Epithelial cell of alveolus of lung (primary cell): ENCODE measurements at places on chromosomes 5 and 9. TPM values are rescaled to one million over a fixed set of nuclear protein-coding genes. Genes with fewer than 3 reads are reported as not detected.

The GCNT1 gene
- total RNA-seq = 3.5 and 20.0 TPM in 2 replicates

The SPATA31A3 gene
- not detected in 2 replicates for total RNA-seq

The HMCN2 gene
- not detected in 2 replicates for total RNA-seq

The CCDC69 gene
- total RNA-seq = 3.5 and 13.6 TPM in 2 replicates

The SLCO6A1 gene
- total RNA-seq = not detected in 2 replicates

The GPR150 gene
- 0.80 and 1.0 TPM in 2 replicates for total RNA-seq

The PCDHGA10 gene
- total RNA-seq = 3.4 and 11.8 TPM in 2 replicates

The POU5F2 gene
- total RNA-seq = 0.13 and 0.64 TPM in 2 replicates

The ARID3C gene
- 0.13 TPM in 1 of 2 replicates, not detected in the other for total RNA-seq

The TEX48 gene
- total RNA-seq = not detected in 2 replicates

The PCDHB3 gene
- 0.13 and 0.16 TPM in 2 replicates for total RNA-seq

The SLC6A18 gene
- total RNA-seq = not detected in 2 replicates

The CAMK4 gene
- 3.9 and 7.3 TPM in 2 replicates for total RNA-seq

The RGS7BP gene
- total RNA-seq = under 0.01 TPM in 1 of 2 replicates, not detected in the other

The IFNK gene
- total RNA-seq = not detected in 2 replicates

The LHX2 gene
- not detected in 2 replicates for total RNA-seq

The BTNL9 gene
- total RNA-seq = not detected in 2 replicates

The SLIT3 gene
- total RNA-seq = 1.4 and 3.4 TPM in 2 replicates

The TOMM5 gene
- total RNA-seq = 70.5 and 183 TPM in 2 replicates

The DCAF12 gene
- 20.0 and 26.6 TPM in 2 replicates for total RNA-seq

The C5orf52 gene
- not detected in 2 replicates for total RNA-seq

The CDX1 gene
- 0.78 TPM in 1 of 2 replicates, not detected in the other for total RNA-seq

The TAL2 gene
- total RNA-seq = not detected in 2 replicates

The ZNF622 gene
- total RNA-seq = 31.3 and 35.0 TPM in 2 replicates

The GAS1 gene
- total RNA-seq = 8.5 and 16.1 TPM in 2 replicates

The SCGB3A1 gene
- 1.0 TPM in 1 of 2 replicates, not detected in the other for total RNA-seq

The SLC2A6 gene
- 3.5 and 28.6 TPM in 2 replicates for total RNA-seq

The HEMGN gene
- not detected in 2 replicates for total RNA-seq

The TNFSF8 gene
- total RNA-seq = not detected in 2 replicates

The EIF4E1B gene
- total RNA-seq = not detected in 2 replicates

The C9orf50 gene
- 0.13 TPM in 1 of 2 replicates, not detected in the other for total RNA-seq

The PRDM9 gene
- not detected in 2 replicates for total RNA-seq

The CDH6 gene
- total RNA-seq = 3.4 and 12.3 TPM in 2 replicates

The FBP2 gene
- total RNA-seq = not detected in 2 replicates

The FGF1 gene
- total RNA-seq = 2.5 TPM in 1 of 2 replicates, not detected in the other

The OBP2B gene
- total RNA-seq = not detected in 2 replicates

The SPINK13 gene
- total RNA-seq = not detected in 2 replicates

The SLC1A1 gene
- 0.96 and 8.9 TPM in 2 replicates for total RNA-seq

The ADAMTSL1 gene
- total RNA-seq = 1.0 and 17.2 TPM in 2 replicates

The SCGB3A2 gene
- total RNA-seq = not detected in 2 replicates

The SNCAIP gene
- 2.6 and 13.6 TPM in 2 replicates for total RNA-seq

The FOXD1 gene
- total RNA-seq = 13.2 and 18.0 TPM in 2 replicates

The RORB gene
- total RNA-seq = 0.13 and 3.1 TPM in 2 replicates

The FAM153A gene
- not detected in 2 replicates for total RNA-seq

The PCDHB9 gene
- 0.08 TPM in 1 of 2 replicates, not detected in the other for total RNA-seq

The LCN1 gene
- not detected in 2 replicates for total RNA-seq

The GARNL3 gene
- total RNA-seq = 0.39 and 0.96 TPM in 2 replicates

The ENC1 gene
- 37.9 and 49.5 TPM in 2 replicates for total RNA-seq

The BTNL3 gene
- not detected in 2 replicates for total RNA-seq

The TLX3 gene
- total RNA-seq = not detected in 2 replicates

The GABRA1 gene
- total RNA-seq = not detected in 2 replicates

The PCDHGB3 gene
- 0.39 and 6.1 TPM in 2 replicates for total RNA-seq

The SUSD3 gene
- total RNA-seq = 1.8 TPM in 2 replicates

The ZMAT2 gene
- 30.4 TPM in 2 replicates for total RNA-seq

The OSTF1 gene
- 28.4 and 28.5 TPM in 2 replicates for total RNA-seq
